Adrenal gland (tissue), 19 donors: ENCODE measurements at places on chromosomes 3 and 15.

DNA sequence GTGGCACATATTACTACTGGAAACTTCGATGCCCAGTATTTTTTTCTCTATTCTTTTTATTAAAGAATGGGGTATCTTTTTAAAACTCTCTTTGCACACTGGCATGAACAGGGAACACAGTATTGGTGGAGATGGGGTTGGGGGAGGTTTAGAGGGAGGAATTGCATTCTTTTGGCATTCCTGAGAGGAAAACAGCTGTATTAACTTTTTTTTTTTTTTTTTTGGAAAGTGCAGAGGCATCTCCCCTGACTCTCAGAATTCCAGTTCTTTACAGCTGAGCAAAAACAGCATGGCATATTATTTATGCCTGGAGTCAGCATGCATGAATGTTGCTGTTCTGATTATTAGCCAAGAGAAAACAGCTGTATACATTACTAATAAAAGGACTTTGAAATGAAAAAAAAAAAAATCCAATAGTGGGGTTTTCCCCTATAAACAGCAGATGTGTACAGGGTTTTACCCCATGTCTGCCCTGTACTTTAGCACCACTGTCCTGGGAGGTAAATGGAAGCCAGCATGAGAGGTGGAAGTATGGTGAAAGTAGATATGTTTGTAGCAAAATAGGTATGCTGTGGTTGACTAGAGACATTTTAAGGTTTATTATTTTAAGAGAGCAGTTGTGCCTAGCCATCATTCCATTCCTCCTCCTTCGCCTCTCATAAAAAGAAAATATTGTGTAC, 132.2 kb downstream of the FNDC3B start:
- no peak for DNase-seq

- DNase-seq, result peak; percentile 77
Measured at GRCh38 chr15:97961067-97961954, 808 bp downstream of the ARRDC4 start.

DNA sequence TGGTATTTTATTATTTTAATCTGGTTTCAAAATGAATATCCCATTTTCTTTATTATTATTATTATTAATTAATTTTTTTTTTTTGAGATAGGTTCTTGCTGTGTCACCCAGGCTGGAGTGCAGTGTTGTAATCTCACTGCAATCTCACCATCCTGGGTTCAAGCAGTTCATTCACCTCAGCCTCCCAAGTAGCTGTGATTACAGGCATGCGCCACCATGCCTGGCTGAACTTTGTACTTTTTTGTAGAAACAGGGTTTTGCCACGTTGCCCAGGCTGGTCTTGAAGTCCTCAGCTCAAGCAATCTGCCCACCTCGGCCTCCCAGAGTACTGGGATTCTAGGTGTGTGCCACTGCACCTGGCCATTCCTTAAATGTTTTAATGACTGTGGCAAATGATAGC, 28.6 kb downstream of the DAG1 start:
- DNase-seq, result no peak

DNA sequence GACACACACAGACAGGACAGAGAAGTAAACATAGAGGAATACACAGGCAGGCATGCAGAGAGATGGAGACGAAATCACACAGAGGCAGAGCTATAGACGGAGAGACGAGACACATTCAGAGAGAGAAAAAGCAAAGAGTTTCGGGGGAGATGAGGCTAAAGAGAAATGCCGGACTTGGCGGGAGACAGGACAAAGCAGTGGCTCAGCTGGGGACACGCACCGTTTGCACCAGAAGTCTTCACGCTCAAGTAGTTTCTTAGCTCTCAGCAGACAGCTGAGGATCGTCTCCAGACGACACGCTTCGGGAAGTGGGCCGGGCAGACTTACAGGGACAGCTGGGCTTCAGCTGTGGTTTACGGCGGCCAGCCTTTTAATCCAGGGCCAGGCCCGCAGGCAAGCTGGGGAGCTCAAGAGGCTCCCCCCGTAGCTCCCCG, 56.2 kb upstream of the DLG1 start:
- no peak for DNase-seq

GRCh38 chr15:94576889-94577533, 345.6 kb downstream of the MCTP2 start:
- DNase-seq, result peak; percentile 28

GRCh38 chr3:67943546-67943945, 289.1 kb upstream of the SUCLG2 start:
- no peak for DNase-seq

DNA sequence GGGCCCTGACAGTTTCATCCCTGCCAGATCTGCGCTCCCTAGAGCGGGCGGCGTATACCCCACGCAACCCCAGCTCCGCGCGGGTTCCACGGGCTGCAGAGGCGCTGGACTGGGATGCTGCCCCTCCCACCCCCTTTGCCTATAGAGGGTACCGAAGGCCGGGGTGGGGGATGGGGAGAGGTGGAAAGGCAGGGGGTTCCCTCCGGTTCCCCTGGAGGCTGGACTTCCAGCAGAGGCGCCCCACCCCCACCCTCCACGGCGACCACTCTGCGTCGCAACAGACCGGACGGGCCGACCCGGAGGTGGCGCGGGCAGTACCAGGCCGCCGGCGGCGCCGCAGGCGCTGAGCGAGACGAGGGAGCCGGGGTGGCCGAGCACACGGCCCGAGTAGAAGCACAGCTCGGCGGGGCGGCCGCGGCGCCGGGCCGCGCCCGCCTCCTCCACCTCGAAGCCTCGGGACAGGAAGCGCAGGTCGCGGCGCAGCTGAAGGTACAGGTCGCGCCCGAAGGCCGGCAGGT, 995 bp downstream of the ADAMTS17 start:
- no peak for DNase-seq

DNA sequence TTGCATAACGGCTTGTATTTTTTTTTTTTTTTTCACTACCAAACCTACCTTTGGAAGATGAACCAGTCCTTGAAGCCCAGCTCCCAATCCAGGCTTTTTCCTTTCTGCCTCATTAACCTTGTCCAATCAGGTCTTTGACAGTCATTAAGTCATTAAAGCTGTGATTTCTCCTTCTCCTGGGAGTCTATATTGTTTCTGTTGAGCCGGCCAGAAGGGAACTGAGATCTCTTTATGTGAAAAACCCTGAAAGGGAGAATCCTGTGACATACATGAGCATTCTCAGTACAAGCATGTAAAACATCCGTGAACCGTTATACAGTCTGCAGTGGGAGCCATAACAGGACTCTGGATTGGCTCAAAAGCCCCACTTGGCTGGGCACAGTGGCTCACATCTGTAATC, 40.0 kb downstream of the ZNF589 start:
- DNase-seq, result no peak

DNA sequence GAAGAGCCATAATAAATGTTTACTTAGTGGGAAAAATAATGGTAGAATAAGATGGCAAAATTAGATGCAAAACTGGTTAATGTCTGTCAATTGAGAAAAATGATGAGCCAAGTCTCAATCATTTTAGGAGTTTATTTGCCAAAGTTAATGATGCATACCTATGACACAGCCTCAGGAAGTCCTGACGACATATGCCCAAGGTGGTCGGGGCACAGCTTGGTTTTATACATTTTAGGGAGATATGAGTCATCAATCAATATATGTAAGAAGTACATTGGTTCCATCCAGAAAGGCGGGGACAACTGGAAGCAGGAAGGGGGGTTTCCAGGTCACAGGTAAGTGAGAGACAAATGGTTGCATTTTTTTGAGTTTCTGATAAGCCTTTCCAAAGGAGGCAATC, 31.5 kb downstream of the CLEC3B start:
- no peak for DNase-seq

GRCh38 chr3:114356525-114356924, 62.7 kb downstream of the TIGIT start:
- DNase-seq, result no peak

- DNase-seq, result no peak
Measured at GRCh38 chr3:194051366-194052149, 84.4 kb upstream of the HES1 start.

GRCh38 chr15:77819048-77819850, 186.5 kb upstream of the LINGO1 start:
- DNase-seq, result no peak

GRCh38 chr15:63019511-63020109, 22.9 kb upstream of the TPM1 start:
- peak; percentile 59 for DNase-seq

- DNase-seq, result no peak
Measured at GRCh38 chr3:9406856-9407626, 9.6 kb downstream of the SETD5 start.

DNA sequence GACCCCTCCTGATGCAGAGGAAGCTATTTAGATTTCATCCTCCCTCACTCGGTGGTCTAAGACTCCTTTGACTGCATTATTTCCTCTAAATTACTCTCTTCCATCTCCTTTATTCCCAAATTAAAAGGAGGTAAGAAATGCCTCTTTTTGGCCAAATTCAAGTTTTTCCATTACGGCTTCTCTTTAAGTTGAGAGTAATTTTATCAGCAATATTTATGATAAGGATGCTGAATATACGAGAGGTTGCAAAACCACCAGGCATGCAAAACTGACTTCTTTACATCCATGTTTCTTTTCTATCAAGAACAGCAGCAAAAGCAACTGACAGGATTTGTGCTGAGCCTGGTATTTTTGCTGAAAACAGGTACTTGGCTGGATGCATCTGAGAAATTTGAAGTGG, 262.0 kb upstream of the RARB start:
- DNase-seq, result no peak

DNA sequence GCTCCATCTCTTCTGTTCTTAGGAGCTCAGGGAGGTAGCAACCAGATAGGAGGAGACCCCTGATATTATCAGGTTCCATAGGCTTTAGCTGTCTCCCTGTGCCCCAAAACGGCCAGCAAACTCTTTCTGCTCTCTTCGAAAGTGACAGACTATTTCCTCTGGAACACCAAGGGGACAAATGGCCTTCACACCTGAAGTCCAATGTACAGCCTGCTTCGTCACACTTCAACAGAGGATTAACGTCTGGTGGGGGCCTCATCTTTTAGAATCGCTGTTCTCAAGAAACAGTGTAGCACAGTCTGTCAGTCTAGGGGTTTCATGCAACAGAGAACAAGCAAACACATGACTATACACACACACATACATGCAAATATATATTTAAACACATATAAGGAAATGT, 152.4 kb upstream of the SETMAR start:
- no peak for DNase-seq

DNA sequence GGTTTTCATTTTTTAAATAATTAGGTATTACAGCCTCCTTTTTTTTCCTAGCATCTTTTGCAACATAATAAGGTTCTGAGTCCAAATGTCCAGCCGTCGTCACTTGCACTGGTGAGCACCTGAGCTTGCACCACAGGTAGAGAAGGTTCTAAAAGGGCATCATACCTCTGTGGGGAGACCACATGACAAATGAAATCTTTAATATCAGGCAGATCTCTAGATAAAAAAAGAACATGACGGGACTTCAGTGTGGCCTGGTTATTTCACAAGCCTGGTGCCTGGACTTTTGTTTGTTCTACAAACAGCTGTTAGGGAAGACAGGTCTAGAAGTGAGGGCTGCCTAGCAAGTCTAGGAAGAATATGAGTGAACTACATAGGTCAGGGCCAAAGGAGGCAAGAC, 3.6 kb downstream of the ZBED2 start:
- no peak for DNase-seq

DNA sequence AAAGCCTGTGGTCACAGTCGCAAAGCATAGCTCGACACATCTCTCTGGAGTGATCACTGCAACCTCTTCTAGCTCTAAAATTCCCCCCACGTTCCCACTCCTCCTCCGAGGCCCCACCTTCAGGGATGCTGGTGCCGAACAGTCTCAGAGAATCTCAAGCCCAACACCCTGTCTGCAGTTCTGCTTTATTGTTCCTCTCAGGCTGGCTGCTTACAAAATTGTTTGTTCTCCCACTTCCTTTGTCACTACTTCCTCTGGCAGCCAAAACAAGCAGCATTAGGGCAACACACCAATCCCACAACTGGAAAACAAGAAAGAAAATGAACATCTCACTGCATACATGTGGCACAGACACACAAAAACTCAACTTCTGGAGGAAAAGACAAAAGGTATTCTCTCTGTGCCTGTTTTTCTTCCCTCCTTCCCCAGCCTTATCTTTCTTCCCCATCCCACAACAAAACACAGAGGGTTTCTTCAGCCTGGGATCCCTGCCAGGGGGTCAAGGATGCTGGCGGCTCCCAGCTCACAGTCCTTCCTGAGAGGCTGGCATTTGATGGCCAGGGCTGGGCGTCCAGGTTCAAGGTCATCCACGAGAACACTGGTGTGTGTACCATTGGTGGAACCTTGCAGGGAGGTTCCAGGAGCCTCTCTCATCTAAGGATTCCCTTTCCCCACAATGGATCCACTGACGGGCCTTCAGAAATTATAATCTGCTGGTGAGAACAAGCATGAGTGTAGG, 108.4 kb downstream of the TMCO5A start:
- peak; percentile 71 for DNase-seq

DNA sequence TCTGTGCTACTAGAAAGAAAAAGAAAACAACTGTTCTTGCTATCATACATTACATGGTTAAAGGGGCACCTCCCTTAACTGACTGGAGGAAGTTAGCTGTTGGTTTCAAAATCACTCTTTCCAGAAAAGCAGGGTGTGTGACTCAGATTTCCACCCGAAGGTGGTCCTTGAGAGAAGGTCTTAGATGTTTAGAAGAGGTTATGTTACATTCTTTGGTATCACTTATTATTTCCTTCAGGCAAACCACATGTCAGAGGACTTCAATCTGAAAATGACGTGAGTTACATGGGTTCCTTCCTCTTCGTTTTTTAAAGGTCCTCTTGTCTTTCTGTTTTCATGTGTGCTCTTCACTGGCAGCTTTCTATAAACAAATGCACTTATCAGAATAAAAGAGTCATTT, 307.9 kb upstream of the CBLB start:
- DNase-seq, result no peak
